T-helper 17 cell (primary cell): ENCODE measurements at places on chromosomes 12 and 14.
A peak's percentile ranks its signal among the peaks of the same experiment; 100 is the strongest.

DNA sequence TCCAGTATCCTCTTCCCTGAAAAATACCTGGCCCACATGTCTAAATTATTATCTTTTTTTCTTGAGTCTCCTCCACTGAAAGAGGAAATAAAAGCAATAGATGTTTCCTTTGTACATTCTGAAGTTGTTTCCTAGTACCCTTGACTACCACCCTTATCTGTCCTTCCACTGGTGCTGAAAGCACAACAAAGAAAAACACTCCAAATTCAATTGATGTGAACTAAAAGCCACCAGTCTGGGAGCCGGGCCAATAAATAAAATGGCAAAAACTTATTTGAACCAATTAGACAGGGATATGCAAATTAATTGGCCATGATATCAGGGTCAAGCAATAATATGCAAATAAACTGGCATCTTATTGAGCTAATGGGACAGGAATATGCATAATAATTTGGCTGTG, 330.5 kb downstream of the PAWR start:
- no peak for DNase-seq

- no peak for DNase-seq
Observed at GRCh38 chr12:6974180-6974579, 3.5 kb downstream of the EMG1 start.

GRCh38 chr12:114272071-114272470, 133.9 kb downstream of the TBX5 start:
- no peak for DNase-seq

DNA sequence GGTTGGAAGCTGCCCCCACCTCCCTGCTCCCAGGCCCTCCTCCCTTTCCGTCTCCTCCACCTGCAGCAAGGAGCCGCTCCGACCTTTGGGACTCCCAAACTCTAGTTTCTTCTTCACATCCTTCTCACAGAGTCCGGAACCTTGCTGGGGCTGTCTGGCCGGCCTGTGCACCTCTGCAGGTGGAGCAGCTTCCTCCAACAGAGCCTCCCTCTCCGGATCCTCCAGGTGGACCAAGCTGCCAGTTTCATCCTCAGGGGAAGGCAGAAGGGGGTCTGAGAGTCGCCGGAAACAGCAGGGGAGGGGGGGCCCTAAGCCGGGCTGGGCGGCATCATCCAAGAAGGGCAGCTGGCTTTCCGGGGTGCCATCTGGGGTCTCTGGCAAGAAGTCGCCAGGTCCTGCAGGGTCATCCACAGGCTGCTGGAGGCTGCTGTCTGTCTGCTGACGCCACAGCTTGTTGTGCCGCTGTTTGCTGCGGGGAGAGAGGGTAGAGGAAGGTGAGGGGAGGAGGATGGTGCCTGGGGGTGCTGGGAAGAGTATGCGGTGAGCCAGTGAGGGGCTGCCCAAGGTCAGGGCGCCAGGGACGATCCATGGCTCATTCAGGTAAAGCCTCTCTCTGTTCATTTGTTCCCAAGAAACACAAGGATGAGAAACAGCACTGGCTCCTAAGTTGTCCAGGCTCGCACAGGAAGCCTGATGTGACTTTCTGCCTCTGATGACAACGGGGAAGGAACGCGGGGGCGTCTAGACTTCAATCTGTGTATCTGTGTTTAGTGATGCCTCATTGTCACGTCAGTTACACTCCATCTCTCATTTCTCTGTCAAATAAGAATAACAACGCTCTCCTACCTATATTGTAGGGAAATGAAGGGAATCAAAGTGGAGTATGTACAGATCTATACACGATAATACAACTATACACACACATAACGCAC, 61.3 kb upstream of the CORO1C start:
- no peak for DNase-seq

DNA sequence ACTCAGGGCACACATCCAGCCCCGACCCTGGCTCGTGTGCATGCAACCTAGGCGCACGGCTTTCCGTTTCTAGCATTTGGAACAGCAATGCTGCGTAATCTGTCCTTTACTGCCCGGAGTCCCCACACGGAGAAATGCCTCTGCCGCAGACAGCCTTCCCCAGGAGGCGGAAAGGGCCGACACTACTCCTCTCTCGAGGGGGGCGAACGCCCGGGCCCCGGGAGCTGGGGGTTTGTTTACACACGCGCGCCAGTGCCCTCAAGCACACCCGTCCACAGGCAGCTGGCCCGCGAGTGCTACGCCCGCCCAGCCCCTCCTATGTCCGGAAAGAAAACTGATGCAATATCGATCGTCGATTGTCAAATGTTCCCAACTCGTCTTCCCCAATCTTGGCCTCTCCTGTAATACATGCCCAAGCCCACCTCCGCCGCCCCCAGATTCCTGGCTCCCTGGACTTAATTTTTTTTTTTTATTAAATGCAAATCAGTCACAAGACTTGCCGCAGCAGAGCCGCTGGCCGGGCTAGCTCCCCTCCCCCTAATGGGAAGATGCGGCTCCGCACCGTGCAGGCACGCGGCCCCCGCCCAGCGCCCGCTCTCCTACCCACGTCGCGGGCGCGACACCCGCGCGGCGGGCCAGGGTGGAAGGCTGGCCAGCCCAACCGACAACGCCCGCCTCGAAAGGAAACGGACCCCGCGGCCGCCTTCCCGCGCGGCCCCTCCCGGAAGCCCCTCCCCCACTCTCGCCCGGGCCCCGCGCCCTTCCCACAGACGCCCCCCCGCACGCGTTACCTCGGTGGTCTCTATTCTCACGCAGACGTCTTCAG, 642 bp downstream of the SLC38A2 start:
- DNase-seq: peak; percentile 27

GRCh38 chr12:100827901-100828520, 33.4 kb downstream of the ANO4 start:
- DNase-seq: no peak

DNA sequence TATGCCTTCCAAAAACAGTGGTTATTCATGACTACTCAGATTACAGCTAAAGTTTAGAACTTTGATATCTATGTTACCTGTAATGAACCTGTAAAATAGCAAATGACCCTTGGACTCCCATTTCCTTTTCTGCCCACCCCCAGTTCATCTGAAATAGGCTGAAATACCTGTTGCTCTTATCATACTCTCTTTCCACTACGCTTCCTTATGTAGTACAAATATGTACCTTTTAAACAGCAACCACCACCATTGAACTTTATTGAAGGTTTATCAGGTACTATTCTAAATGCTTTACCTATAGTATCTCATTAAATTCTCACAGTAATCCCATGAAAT, 239.7 kb downstream of the SSPN start:
- DNase-seq: no peak

GRCh38 chr14:103395244-103395643, 10.0 kb downstream of the MARK3 start:
- DNase-seq: no peak

DNA sequence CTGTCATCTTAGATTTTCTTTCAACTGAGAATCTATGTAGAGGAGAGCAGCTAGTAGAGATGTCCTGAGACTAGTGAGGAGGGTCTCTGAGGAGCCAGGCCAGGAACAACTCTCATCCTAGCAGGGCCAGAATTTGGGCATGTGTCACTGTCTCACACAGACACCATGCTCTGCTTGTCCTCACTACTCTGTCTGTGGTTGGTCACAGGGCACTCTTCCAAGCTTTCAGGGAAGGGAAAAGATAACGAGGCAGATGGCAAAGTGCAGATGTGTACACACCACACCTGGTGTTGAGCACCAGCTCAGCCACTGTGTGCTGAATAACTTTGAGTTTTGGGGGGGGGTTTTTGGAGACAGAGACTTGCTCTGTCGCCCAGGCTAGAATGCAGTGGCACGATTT, 2.5 kb downstream of the SSPN start:
- DNase-seq: no peak

GRCh38 chr14:86799244-86799647, 1193.7 kb downstream of the GALC start:
- DNase-seq: no peak

DNA sequence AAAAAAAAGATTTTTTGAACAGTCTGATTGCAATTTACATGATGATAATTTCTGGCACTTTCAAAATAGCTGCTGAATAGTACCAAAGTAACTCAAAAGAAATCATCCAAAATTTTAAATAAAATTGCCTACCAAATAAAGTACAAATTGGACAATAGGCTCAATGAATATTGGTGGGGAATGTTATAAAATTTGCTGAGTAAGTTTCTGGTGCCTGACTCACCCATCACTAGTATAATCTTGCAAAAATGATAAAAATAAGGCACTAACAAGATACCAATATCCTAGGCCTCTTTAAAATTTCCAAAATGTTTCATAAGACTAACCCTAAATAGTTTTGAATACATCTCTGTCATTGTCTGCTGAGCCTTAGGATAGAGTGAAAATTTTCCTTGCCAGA, 145.3 kb upstream of the LRFN5 start:
- no peak for DNase-seq

- DNase-seq: peak; percentile 43
Observed at GRCh38 chr12:55724226-55724939, 4.2 kb downstream of the RDH5 start.
